Pons (tissue), 1 donor: ENCODE measurements at places on chromosomes 12 and 14.

DNA sequence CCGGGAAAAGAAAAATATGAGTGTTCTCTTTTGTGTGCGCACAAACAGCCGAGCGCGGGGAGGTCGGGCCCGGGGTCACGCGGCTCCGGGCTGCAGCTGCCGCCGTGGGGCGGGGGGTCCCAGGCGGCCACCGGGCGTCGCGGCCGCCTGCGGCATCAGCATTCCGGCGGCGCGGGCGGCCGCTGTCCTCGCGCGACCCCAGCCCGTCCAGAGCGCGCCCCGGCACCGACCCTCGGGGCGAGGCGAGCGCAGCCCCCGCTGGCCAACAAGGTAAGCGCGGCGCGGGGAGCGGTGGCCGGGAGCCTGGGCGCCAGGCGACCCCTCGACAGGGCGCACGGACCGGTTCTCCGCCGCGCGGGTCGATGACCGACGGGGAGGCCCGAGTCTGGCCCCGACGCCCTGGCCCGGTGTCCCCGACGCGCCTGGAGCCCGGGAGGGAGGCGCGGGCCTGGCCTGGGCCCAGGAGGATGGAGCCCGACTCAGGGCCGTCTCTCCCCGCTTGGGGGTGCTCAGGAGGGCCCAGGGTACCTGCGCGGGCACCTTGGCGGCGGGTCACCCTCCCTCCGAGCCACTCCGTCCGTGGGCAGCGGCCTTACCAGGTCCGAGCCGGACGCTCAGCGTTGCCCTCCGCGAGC lies 103.9 kb upstream of the DIO3 start:
- no peak for DNase-seq

DNA sequence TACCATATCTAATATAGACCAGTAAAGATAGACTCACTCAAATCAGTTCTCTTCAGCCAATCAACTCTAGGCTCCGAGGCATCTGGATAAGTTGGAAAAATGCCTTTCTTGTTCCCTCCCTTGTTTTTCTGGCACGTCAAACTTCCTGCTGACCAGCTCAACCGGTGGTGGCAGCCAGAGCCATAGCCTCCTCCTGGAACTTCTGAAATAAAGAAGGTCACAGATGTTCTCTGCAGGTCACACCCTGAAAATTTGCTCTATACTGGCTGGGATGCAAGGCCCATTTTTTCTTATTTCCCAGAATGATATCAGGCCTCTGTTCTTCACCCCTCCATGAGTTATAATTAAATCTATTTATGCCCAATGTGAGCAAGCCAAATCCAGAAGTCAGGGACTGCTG lies 81.9 kb downstream of the BMP4 start:
- DNase-seq: no peak

GRCh38 chr12:95942101-95942523 lies 302 bp downstream of the CCDC38 start:
- DNase-seq: peak; percentile 12

DNA sequence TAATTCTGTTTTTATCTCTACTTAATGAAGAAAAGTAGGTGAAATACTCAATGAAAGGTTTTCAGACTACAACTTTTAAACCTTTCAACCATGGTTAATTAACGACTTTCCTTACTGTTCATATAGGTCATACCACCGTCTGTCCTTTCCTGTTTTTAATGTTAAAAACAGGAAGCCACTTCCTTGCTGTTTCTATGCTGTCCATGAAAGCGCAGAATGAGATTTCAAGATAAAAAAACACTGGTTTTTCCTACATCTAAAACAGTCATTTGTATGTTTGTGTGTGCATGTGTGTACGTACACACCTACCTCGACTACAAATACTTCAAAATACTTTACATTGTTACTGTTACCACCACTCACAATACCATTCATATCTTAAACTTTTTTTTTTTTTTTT lies 27.3 kb downstream of the SPTLC2 start:
- DNase-seq: no peak

- DNase-seq: no peak
Measured at GRCh38 chr12:6133642-6134041, 9.2 kb upstream of the VWF start.

- DNase-seq: no peak
Measured at GRCh38 chr12:100755186-100755585, 39.4 kb upstream of the ANO4 start.

DNA sequence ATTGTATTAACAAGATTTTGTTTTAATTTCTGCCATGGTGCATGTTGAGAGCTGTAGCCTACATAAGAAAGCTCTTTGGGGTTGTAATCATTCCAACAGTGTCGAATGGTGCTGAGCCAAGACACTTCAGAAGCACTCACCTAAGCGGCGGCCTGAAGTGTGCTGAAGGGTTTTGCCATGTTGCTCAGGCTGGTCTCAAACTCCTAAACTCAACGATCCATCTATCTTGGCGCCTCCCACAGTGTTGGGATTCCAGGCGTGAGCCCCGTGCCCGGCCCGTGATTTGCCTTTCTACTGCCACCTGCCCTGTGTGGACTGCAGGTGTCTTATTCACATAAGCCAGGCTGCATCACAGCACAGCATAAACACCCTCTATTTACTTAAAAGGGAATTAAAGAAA lies 48.9 kb downstream of the AMN start:
- DNase-seq: no peak
